Stimulated activated CD8-positive, alpha-beta memory T cell treated with anti-CD3 and anti-CD28 coated beads, Interleukin-4, amount 100 ng/mL, for 1 hour (primary cell): ENCODE measurements at places on chromosomes 11 and 22.
A peak's percentile ranks its signal among the peaks of the same experiment; 100 is the strongest.

- DNase-seq: peak; percentile 31
These were observed 23.2 kb downstream of the RTN4R start for GRCh38 chr22:20244691-20245576.

DNA sequence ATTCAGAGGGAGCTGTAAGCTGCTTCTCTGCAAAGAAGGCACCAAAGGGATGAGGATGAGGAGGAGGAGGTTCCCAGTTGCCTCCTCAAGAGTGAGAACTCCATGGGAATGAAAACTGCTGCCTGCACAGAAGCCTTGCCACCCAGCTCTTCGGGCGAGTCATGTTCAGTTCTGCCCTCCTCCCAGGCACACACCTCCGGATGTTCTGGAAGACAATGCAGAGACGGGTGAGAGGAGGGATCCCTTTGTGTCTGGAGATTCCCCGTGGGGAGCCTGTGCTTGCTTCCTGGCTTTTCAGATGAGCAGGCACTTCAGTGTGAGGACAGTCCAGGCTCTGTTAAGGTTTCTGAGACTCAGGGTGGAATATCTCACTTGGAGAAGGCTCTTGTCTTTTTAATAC, 295.6 kb downstream of the DDX10 start:
- DNase-seq: no peak

DNA sequence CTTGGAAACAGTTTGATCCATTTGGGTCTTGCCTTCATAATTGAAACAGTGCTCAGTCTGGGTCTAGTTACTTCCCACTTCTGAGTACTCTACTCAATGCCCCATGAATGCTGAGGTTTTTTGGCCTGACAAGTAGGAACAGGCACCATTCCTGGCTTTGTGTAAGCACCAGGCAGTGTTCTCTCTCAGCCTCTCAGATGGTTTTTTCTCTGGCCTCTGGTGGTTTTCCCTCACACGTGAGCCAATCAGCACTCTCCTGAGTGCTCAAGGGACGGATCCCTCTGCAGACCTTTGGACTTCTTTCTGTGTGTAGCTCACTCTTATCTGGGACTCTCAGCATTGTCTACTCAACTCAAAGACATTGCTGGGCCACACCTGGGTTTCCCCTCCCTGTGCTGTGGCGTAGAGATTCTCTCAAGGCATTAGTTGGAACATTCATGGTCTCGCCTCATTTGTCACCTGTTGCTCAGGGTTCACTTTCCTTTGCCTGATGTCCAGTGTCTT, 21.3 kb downstream of the SIK2 start:
- DNase-seq: no peak

GRCh38 chr11:75022296-75022695, 33.6 kb downstream of the NEU3 start:
- DNase-seq: no peak

GRCh38 chr22:50608996-50609395, 8.4 kb downstream of the MAPK8IP2 start:
- no peak for DNase-seq

DNA sequence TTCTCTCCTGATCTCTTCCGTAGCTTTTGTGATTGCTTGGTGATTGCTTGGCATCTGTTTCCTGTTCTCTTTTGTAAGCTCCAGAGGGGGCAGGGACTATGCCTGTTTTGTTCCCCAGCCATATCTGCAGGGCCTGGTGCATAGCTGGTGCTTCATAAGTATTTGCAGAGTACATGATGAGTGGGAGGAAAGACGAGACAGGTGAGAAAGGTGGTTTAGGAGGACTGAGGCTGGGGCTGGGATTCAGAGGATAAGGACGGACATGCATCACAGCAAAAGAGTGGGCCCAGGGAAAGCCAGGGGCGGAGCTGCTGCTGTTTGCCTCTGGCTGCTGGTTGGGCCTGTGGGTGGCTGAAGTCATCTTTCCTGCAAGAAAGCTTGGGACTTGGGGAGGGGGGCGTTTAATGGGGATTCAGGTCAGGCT, 62.4 kb downstream of the DSCAML1 start:
- no peak for DNase-seq

- no peak for DNase-seq
These were observed 11.2 kb downstream of the FOLR1 start for GRCh38 chr11:72203163-72203562.

DNA sequence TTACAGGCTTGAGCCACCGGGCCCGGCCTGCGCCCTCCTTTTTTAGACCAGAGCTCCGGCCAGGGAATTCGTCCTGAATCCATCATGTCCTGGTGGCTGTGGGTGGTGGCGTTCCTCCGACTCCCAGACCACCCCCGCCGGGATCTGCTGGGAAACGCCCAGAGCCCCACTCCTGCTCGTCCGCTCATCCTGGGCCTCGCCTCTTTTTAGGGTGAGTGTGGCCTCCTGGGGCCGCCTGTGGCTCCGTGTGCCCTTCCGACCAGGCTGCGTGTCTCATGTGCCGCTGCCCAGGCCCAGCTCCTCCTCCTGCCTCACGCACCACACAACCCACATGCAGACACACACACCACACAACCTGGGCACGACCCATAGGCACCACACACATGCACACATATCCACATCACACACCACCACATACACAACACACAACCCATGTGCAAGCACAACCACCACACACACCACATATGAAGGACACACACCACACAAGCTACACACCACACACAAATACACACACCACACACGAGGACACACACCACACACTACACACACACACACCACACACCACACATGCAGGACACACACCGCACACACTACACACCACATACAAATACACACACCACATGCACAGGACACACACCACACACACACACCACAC, 946.2 kb downstream of the BRD1 start:
- DNase-seq: no peak

- no peak for DNase-seq
These were observed 85.2 kb downstream of the CCDC81 start for GRCh38 chr11:86459682-86460460.

GRCh38 chr11:34787895-34788294, 128.3 kb downstream of the APIP start:
- DNase-seq: no peak

DNA sequence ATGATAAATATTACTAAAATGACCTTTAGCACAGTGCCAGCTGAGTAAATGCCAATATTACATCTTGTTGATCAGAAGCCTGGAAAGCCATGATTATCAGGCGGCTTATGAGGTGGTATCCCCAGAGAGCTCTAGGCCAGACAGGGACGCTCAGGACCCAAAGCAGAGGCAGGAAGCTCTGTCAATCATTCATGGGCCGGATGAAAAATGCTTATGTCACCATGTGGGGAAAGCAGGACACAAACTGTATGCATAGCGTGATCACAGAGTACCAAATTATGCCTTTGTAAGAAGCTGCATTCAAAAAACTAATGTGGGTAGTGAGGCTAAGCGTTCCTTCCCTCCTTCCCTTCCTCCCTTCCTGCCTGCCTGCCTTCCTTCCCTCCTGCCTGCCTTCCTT, 82.6 kb downstream of the TENM4 start:
- no peak for DNase-seq

DNA sequence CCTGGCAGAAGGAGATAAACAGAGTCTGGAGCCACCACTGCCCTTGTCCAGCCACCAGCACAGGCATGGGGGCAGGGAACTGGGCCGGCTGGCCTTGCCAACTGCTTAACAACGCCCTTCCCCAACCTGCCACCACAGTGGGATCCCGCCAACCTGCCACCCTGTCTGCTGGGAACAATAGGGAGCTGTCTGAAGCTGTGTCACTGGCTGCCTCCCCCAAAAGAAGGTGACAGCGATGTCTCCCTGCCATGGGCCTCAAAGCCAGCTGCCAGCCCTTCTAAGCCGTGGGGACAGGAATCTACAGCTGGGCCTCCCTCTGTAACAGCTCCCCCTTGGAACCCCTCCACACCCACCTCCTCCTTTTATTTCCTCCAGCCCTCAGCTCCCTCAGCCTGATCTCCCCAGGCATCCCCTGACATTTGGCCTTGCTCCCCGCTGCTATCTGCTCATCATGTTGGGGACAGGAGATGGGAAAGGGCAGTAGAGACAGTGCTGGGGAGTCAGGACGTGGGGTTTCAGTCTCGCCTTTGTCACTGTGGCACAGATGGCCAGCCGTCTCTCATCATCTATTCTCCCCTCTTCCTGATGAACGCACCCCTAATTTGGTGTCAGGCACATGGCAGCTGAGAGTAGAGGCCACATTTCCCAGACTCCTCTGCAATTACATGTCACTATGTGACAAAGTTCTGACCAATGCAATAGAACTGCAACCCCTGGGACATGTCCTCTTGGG, 51.3 kb upstream of the PRDM11 start:
- no peak for DNase-seq

GRCh38 chr11:73395297-73396208, 19.4 kb downstream of the RELT start:
- DNase-seq: no peak

- DNase-seq: no peak
These were observed 84.9 kb downstream of the CTTN start for GRCh38 chr11:70483077-70483861.

DNA sequence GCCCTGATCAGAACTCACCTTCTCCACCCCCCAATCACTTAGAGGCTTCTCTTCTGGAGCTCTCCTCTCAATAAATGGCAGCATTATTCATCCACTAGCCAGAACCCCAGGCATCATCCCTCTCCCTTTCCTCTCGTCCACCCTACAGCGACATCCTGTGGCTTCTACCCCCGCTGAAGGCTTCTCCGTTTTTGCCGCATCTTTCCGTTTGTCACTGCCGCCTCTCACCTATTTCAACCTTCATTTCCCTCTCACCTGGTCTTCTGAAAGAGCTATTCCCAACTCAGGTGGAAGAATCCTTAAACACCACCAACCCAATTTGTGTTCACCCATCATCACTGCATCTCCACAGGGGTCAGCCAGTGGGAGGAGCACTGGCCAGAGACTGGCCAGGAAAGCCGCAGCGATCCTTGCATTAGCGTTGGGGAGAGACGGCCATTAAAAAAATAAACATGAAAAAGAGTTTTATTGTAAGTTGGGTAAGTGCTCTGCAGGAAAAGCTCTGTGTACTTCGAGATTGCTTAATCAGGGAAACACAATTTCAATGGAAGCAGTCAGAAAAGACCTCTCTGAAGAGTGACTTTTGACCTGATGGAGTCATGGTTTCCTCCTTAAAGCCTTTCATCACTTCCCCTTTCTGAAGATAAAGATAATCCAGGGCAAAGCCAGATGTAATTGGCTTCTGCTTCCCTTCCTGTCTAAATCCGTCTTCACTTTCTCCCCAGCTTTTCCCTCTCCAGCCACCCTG, 36.7 kb downstream of the SPATA19 start:
- DNase-seq: no peak

- DNase-seq: no peak
These were observed 809.1 kb downstream of the DLG2 start for GRCh38 chr11:84817998-84818397.

- DNase-seq: no peak
These were observed 23.4 kb downstream of the SLN start for GRCh38 chr11:107688322-107688918.

DNA sequence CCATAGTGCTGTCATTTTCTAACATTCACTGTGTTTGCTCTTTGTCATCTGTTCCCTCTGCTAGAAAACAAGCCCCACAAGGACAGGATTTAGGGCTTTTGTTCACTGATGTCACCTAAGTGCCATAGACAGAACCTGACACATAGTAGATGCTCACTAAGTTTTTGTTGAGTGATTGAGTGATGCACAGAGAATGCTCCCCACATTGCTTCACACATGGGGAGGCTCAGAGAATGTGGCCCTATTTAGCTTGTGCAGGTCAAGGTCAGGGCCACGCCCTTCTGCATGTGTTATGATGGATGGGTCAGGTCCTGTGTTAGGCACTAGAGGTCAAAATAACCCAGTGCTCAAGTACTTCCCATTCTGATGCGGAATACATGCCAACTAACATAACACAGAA, 33.1 kb upstream of the TSKU start:
- DNase-seq: no peak

DNA sequence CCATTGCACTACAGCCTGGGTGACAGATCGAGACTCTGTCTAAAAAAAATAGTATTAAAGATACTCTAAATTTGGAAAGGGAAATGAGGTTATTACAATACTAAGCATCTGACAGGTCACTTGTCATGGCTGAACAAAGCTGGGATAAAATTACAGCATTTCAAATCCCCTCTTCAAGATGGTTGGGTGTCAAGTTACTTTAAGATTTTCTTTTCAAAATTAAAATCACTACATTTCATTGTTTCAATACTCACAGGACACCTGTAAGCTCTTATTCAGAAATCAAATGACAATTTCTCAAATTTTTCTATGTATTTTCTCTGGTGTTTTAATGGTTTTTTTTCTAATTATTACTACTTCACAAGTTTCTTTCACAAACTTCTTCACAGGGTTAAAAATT, 5.7 kb downstream of the TAF1D start:
- no peak for DNase-seq

- DNase-seq: no peak
These were observed 150.8 kb upstream of the C11orf58 start for GRCh38 chr11:16587670-16588069.

- no peak for DNase-seq
These were observed 452.9 kb downstream of the MN1 start for GRCh38 chr22:27348634-27349033.

DNA sequence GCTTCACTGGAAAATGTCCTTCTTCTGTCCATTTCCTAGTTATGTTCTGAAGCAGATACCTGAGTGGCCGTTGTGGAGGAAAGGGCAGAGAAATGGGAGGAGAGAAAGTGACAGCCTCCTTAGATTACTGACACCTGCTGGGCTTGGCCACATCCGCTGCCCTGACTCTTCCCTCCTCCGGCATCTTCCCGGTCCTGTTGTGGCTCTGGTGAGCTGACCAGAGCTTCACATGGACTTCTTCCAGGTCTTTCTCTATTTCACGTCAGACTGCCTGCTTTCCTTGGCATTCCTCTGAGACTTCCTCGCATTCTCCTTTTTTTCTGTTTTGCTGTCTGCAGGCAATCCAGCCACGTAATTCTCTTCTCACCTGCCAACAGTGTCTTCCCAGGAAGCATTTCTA, 138.7 kb upstream of the E2F8 start:
- no peak for DNase-seq

- peak; percentile 38 for DNase-seq
These were observed 29.7 kb upstream of the SORL1-AS1 start for GRCh38 chr11:121482231-121483129.

DNA sequence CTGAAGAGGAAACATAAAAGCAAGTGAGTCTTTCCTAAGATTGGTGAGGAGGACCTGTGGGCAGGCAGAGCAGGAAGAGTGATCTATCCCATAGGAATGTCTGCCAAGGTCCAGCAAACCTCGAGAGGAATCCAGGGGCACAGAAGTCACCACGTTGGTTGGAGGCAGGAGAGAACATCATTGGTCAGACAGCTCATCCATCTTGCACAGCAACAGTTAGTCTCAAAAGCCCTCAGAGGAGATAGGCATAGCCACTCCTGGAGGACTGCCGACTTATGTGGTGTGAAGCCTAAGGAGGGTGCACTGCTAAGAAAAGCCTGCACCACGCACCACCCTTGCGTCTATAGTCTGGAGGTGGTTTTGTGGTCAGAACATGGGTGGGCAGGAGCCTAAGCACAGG, 109.1 kb downstream of the RASSF10 start:
- no peak for DNase-seq

DNA sequence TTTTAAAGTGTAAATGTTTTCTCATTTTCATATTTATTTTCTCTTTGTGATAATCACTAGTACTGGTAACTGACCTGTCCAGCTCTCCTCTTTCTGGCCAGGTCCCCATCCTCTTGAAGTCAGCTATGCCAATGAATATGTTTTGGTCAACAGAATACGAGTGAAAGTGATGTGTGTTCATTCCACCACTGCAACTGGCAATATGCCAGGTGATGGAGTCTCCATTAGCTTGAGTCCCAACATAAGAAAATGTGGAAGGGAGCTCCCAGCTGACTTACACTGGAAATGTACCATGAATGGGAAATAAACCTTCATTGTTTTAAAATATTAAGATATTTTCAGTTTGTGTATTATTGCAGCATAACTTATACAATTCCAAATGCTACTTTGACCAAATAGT, 75.8 kb downstream of the CCDC34 start:
- DNase-seq: no peak
